ENCODE measurements at places on chromosomes 1 and 21.

DNA sequence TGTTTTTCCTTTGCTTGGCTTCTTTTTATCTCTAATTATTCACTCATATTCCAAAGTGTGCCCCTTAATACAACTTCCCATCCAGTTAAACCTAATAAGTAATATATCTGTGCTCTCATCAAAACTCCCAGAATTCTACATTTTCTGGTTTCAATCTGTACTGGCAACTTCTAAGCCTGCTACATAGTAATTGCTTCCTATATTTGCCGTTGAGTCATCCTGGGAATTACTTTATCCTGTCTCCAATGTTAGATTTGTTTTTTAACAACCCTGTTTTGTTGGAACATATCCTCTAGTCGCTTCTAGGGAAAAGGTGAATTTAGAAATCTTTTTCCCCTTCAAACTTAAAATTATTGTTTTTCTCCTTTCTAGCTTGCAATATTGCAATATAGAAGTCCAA, 620.5 kb upstream of the PKN2 start:
- no peak for DNase-seq

DNA sequence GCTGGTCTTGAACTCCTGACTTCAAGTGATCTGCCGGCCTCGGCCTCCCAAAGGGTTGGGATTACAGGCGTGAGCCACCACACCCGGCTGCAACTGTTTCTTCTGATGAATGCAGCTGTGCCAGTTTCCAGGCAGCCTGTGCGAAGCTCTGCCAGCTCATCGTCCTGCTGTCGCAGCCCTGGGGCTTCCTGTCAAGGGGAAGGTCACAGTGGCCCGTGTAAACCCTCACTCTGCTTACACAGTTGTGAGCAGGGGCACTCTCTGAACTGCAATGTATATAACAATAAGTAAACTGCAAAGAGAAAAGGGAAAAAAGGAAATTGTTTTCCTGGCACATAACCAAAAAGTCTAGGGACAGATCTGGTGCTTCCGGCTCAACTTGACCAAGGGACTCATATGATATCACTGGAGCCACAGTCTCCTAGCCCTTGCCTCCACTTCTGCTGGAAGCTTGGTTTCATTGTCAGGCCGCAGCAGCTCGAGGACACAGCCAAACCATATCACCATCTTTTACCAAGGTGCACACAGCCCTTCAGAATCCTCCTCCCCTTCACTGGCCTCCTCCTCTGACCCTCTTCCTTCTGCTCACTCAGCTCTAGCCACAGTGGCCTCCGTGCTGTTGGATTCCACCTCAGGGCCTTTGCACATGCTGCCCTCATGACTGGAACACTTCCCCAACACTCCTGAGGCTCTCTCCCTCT, 22.8 kb upstream of the LBR start:
- no peak for DNase-seq

DNA sequence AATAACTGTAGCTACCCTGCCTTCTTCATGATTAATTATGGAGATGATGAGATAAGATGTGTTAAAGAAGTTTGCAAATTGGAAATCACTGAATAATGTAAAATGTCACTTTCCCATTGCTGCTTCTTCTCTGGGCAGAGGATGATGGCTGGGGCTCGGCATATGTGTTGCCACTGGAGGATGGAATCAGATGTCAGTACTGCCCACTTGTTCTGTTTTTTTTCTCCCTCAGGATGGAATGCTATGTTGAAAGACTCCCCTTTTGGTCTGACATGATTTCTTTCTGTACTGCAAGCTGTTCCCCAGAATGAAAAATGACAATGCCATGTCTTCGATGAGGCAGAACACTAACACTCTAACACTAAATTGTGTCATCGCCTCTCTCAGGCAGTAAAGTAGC, 373.9 kb upstream of the SPAG17 start:
- no peak for DNase-seq

GRCh38 chr21:29568020-29568697, 269.4 kb downstream of the BACH1 start:
- no peak for DNase-seq

DNA sequence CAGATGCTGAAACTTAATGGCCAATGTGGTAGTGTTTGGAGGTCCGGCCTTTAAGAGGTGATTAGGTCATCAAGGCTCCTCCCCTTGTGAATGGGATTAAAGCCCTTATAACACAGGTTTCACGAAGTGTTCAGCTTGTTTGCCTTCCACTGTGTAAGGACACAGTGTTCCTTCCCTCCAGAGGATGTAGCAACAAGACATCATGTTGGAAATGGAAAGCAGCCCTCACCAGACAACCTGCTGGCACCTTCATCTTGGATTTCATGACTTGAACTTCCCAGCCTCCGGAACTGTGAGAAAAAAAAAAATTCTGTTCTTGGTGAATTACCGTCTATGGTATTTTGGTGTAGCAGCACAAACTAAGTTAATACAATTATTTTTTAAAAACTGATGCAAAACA, 613.8 kb downstream of the KIF26B start:
- DNase-seq = no peak

GRCh38 chr1:70295749-70296148, 58.8 kb downstream of the ANKRD13C start:
- DNase-seq = no peak

GRCh38 chr1:119323216-119323982, 45.2 kb upstream of the HAO2 start:
- no peak for DNase-seq

DNA sequence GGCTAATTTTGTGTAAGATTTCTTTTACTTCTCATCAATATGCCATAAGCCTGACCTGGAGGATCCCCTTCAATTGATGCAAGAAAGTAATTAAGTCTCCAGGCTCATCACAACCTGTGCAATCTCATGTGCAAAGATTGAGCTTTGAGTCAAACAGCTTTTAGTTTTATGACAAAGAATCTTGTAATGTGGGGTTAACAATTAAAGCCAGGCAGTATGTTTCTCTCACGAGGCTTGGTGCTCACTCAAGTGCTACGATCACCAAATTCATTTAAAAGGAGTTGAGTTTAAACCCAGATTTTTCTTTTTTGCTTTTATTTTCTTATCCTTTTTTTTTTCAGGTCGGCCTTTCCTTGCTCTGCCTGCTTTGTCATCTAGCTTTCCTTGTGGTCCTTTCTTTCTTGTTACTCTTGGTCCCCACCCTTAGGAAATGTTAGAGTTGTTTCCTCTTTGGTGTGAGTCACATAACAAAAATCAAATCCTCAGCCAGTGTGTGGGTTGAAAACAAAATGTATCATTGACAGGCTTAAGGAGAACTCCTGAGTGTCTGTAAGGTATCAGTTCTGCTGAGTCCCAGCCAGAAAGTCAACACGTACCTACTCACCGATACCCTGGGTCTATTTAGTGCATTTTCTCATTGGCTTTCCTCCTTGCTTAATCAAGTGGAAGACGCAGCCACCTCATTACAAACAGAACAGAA, 1037.2 kb downstream of the ADGRL2 start:
- DNase-seq = peak; percentile 43

- DNase-seq = peak; percentile 58
Measured at GRCh38 chr1:21216835-21217811, 40.4 kb upstream of the EIF4G3 start.

- no peak for DNase-seq
Measured at GRCh38 chr1:61566177-61566576, 158.8 kb downstream of the TM2D1 start.

DNA sequence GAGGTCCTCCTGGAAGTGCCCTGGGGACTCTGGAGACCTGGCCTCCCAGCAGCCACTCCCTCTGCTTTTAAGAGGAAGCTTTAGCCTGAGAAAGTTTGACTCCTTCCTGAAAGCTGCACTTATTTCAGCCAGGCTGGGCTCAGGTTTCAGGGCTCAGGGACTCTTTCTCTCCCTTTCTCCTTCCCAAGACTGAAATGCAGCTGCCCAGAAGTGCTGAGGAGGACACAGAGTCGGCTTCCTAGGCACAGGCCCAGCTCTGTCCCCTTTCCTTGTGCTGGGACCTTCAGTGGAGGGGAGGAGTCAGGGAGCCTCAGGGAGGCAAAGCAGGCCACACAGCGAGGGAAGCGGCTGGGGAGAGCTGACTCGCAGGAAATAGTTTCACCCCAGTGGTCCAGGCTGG, 137.3 kb downstream of the NAV1 start:
- DNase-seq = peak; percentile 56

- DNase-seq = no peak
Measured at GRCh38 chr1:32372149-32372756, 9.9 kb downstream of the TSSK3 start.

GRCh38 chr21:16900685-16901084, 612.2 kb upstream of the CXADR start:
- no peak for DNase-seq

DNA sequence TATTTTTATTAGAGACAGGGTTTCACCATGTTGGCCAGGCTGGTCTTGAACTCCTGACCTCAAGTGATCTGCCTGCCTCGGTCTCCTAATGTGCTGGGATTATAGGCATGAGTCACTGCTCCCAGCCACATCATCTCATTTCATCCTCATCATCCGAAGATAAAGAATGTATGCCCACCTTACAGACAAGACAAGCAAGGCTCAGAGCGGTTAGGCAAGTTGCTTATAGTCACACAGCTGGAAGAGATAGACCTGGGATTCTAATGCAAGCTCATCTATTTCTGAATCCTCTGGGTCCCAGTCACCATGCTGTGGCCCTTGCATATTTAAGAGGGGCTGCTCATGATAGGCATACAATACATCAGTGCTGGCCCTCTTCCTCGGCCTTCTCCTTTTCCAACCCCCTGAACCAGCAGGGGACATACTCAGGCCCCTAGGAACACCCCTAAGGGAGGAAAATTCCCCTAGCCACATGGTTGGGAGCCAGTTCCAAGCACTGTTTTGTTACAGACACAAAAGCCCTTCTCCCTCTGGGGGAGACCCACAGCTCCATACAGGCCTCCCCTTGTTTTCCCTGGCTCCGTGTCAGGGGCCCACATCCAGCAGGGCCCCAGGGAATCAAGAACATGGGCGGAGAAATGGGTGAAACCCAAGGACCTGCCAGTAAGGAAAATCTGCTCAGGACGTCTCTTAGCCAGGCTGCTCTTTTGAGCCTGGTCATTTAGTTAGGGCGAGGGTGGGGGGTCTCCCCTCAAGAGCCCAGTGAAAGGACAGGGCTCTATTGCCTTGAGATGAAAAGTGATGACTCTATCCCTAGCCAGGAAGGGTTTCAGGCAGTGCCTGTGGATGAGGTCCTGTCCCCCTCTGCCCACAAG, 6.9 kb downstream of the CSRP1 start:
- DNase-seq = no peak

DNA sequence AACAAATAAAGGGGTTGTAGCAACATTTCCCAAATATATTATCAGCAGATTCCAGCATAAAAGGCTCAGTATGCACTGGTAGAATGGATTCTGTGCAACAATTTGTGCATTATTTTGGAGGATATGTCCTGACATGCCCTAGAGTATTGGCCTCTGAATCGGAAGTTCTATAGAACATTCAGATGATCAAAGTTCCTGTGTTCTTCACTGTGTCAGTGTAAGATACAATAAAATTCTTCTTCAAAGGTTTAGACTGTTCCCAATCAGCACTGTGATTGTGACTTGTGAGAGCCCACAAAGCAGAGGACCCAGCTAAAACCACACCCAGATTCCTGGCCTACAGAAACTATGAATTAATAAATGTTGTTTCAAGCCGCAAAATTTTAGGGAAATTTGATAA, 33.6 kb upstream of the GBP5 start:
- DNase-seq = no peak

DNA sequence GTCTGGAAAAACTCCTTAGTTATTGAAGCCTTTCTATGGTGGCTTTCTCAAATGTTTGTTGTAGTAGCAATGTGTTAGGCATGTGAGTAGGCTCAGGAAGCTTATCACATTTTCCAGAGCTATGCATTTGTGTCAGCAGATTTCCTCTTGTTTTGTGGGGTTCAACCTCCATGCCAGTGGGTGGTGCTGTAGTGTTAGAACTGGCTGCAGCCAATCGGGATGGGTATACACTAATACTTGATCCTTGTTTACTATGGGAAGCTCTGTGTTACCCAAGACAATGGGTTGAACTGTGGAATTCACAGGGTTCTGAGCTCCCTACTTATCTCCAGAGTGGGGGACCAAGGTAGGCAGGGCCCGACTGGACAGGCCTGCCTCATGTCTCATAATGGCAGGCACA, 348.5 kb upstream of the ADAMTS5 start:
- DNase-seq = no peak

GRCh38 chr1:248857201-248857600, 1.7 kb downstream of the ZNF692 start:
- DNase-seq = no peak

DNA sequence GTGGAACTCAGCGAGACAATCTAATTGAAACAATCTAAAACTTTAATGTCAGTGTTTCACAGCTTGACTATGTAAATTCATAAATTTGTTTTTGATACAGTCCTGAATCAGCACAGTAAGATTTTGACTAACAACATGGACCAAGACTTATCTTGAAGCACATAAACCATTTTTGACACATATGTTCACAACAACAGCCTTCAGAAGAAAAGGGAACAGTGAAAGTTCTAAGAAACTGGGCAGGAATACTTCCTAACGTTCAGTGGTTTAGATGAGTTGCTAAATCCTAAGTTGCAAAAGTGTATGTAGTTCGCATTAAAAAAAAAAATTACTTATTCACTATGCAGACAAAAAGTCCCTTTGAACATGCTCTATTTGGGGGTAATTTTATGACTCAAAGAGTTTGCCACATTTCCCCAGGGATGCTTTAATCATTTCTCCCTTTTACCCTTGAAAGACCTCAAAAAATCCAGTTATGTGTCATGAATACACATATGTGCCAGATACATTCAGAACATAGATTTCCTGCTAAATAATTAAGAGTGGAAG, 120.2 kb downstream of the MRPL39 start:
- DNase-seq = no peak

GRCh38 chr1:19311503-19311930, 427 bp downstream of the AKR7A2 start:
- DNase-seq = no peak

- DNase-seq = peak; percentile 96
Measured at GRCh38 chr1:244104309-244105060, 53.4 kb downstream of the ZBTB18 start.

DNA sequence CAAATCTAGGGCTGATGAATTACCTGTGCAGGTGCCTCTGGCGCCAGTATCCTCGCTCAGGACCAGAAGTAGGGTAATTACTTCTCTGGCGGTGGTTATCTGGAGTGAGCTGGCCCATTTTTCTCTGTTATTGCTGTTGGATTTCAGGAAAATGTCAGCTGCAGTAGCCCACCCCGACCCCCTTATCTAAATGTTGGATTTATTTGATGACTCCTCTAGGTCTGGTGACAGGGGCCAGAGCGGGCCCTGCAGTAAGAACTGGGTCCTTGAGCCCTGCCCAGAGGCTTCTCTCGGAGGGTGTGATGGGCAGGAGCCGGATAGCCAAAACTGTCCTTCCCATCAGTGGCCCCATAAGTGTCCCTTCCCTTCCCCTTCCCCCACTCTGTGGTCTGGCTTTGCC, 384.3 kb downstream of the PTPRU start:
- no peak for DNase-seq
